ENCODE measurements at places on chromosomes 1 and 21.
A peak's percentile ranks its signal among the peaks of the same experiment; 100 is the strongest.

DNA sequence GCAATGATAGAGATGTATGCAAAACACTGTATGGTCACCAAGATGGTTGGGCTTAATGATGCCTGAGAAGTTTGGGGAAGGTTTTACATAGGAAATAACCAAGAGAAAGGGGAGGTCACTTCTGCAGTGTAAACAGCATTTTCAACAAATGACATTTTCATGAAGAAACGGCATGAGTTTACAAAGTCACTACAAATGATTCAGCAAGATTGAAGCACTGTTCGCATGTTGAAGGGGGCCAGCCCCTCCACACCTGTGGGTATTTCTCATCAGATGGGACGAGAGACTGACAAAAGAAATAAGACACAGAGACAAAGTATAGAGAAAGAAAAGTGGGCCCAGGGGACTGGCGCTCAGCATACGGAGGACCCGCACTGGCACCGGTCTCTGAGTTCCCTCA, 234.1 kb upstream of the POGK start:
- no peak for DNase-seq

DNA sequence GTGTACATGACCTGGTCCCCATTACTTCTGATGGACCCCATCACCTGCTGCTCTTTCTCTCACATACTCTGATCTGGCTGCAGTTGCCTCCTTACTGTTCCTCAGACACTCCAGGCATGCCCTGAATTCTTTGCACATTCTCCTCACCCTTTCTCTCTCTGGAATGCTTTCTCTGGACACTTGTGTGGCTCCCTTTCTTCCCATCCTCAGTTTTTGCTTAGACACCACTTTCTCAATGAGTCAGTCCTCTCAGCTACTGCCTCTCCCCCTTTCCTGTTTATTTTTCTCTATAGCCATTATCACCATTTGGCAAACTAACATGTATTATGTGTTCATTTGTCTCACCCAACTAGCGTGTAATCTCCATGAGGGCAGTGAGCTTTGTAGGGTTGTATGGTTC, 28.1 kb downstream of the PLXNA2 start:
- DNase-seq, result no peak

- no peak for DNase-seq
Observed at GRCh38 chr1:119435052-119435451, 20.1 kb downstream of the HSD3B2 start.

DNA sequence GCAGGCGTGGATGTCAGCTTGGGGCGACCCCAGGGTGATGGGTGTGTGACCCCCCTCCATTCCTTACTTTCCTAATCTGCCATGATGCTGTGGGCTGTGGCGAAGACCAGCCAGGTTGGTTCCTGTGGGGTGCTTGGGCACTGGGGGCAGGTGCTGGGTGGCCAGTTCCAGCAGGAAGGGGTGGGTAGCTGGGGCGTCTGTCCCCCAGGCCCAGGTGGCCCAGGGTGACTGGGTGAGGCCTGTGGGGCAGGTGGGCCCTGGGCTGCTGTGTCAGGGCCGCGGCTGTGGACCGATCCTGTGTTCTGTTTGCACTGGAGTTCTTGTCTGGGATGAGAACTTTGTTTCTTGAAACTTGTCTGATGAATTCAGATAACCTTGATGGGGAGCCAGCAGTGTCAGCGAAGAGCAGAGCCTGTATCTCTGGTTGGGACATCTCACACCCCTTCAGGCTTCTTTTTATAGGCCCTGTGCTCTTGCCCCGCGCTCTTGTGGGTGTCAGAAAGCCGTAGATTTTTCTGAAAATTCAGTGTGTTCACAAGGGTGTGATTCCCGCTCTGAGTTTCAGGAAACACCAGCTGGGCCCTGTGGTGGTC, 3.7 kb downstream of the PRKCZ start:
- no peak for DNase-seq

DNA sequence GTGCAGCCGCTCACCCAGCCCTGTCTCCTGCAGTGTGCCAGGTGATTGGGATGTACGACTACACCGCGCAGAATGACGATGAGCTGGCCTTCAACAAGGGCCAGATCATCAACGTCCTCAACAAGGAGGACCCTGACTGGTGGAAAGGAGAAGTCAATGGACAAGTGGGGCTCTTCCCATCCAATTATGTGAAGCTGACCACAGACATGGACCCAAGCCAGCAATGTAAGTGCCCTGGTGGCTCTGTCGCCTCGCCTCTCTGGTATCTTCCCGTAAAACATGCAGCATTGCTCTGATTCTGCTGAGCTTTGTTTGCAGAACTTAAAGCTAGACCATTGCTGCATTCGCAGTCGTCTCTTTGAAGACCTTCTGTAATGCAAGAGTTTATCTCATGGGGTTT, 79.2 kb downstream of the ATP5PO start:
- DNase-seq, result no peak

DNA sequence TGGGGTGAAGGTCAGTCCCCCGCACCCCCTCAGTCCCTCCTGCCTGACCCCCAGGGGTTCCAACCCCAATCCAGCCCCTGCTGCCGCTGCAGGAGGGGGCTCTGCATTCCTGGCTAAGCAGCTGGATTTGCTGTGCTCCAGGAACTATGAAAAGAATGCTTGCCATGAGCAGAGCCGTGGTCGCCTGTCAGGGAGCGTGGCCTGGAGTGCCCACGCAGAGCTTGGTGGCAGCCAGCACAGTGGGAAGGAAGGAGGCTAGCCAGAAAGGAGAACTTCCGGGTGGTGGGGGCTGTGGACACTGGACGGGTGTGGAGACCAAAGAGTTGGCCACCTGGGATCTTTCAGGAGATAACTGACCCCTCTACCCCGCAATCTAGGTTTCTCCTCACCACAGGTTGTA, 5.6 kb downstream of the COL8A2 start:
- DNase-seq, result no peak

DNA sequence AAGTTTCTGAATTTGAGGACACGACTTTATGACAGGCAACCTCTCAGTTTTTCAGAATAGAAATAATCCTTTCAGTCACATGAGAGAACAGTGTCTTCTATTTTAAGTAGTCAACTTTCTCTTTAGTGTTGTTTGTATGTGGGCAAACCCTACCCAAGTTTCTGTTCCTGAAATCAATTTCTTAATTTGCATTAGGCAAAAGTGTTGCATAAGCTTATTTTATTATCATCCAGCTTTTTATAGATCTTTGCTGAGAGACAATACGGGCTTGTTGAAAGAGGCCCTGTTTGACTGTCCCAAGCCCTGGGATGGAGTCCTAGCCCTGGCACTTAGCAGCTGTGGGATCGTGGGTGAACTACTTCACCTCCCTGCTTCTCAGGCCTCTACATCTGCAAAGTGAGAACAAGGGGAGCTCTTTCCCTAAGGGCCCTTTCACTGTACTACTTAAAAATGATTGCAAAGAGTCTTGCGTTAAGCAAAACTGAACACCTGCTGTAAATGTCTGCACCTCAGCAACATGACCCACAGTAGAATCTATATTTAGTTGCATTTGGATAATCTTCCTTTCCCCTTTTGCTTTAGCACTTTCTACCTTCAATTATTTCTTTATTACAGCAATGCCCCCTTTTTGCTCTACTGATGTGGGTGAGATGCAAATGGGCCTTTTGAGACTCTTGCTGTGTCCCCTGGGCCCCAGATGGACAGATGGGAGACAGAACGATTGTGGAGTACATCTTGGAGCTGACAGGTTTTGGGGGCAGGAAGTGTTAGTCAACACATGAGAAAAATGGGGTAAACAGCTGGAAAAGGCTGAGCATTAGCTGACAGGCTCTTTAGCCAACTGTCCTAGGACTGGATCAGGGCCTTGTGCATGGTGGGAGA, 41.0 kb upstream of the SCAF4 start:
- no peak for DNase-seq

GRCh38 chr21:17658931-17659330, 46.2 kb upstream of the BTG3 start:
- DNase-seq, result no peak

DNA sequence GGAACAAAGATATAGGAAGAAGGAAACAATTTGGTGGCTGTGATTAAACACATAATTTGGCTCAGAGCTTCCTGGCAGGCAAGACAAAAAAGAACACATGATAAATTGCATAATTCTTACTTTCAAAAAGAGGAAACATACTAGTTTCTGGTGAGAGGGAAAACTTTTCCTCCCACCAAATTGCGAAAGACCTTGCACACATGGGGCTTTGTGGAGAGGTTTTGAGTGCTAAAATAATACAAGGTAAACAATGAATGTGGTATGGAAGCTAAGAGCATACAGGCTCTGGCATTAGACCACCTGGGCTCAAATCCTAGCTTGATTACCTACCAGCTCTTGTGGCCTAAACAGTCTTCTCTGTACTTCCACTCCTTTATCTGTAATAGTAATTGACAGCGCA, 140.2 kb upstream of the HOOK1 start:
- no peak for DNase-seq

- DNase-seq, result no peak
Observed at GRCh38 chr1:53274026-53274425, 35.7 kb upstream of the MAGOH start.

DNA sequence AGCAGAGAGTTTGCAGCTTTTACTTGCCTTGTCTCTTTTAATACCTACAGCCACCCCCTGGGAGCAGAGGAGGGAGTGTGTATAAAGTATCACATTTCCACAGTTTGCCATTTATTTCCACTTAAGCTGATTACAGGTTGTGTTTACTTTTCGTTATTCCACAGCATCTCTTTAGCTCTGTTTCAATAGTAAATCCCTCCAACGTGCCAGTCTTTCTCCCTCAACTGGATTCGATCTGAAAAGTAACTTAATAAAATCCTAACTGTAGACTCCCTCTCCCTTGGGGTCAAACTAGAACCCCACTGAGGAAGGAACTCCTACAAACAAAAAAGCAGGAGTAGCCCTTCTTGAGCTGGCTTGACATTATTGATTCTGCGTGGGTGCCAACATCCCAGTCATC, 3.1 kb upstream of the FCGR2A start:
- no peak for DNase-seq

- no peak for DNase-seq
Observed at GRCh38 chr1:223245983-223246382, 102.9 kb upstream of the TLR5 start.

GRCh38 chr1:234519506-234519905, 40.5 kb upstream of the TARBP1 start:
- peak; percentile 72 for DNase-seq
